ENCODE measurements at places on chromosomes 6 and 20.

DNA sequence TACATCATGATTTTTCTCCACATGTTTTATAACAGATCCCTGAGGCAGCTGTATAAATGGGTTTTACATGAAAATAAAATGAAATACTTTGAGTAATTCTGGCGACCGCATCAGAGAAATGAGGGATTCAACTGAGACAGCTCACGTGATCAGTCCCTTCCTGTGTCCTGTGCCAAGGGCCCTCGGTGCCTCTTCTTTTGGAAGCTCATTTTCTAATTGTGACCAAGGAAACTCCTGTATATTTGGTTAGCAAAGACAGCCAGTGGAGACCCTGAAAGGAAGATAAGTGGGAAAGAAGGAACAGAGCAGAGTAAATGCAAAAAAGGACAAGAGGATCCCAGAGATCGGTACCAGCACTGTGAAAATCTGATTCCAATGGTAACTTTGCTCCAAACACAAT is 129.9 kb downstream of the FYN start:
- DNase-seq = no peak

- DNase-seq = no peak
These were observed 122.3 kb downstream of the B3GAT2 start for GRCh38 chr6:70834520-70834919.

DNA sequence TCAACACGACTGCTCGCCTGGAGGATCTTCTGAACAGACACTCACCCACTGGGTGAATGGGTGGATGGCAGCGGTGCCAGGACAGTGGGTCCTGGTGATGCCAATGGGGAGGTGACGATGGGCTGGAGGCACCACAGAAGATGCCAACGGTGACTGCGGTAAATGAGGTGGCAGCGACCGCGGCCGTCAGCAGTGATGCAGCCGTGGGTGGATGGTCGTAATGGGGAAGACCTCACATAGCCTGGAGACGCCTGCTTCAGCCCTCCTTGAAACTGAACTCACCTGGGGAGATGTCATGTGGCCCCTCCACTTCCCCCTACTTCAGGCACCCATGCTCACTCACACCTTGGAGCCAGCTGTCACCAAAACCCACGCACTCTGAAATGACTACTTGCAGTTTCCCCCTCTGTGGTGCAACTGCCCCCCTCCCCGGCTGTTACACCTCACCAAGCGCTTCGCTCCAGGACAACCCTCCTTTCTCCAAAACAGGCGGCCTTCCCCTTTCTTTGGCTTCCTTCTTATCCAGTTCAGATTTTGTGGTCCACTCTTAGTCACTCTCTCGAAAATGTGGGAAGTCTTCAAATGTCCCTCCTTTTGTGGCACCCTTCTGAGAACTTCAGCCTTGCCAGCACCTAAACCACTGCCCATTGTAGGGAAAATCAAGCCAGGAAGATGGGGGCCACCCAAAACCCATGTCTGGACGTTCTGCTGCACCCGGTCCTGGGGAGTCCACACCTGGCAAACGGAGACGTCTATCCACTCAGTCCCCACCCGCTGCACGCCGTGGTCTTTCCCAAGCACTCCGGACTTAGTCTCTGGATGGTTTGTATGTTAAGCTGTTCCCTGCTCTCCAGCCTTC is 10.4 kb upstream of the ABHD16B start:
- DNase-seq = no peak

DNA sequence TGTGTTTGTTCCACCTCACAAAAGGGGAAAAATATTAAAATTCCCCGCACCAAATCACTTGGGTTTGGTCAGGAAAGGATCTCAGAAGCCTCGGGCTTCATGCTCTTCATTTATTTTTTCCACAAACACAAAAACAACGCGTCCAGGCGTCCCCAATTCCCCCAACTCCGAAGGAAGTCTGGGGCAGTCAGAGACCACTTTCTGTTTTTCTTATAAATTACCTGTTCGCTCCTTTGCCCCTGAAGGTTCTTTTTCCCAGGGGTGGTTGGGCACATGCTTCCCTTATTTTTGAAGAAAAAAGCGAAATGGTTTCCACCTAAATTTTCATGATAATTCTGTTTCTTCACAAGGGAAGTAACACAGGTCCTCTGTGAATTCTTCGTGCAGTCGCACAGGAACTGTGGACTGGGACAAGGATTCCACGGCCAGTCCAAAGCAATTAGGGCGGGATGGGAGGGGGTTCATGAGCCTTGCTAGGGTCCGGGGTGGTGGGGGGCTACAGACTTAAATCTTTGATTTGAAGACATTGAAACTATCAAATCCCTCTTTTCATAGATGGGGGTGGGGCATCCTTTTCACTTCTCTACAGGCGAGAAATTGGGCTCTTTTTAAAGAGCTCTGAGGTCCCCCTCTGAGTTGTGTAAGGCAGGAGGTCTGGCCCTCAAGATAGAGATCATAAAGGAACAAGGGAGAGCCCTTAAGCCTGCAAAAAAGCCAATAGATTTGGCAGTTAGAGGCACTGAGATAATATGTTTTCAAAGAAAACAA is 30.5 kb upstream of the HFE start:
- DNase-seq = no peak

DNA sequence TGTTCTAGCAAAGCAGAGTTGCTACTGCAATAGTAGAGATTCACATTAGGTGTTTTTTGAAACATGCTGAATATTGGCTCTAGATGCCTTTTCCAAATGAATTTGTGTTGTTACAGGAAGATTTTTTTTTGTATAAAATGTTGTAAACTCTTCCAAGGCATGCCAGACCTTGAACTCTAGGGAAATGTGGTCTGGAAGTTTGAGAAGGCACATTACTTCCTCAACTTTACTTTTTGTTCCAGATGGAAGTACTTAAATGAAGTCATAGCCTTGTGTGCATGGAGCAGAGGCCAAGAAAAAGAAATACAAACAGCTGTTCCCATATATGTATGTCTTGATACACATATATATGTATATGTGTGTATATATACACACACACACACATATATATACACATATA is 585.7 kb upstream of the MARCKS start:
- DNase-seq = no peak

- peak; percentile 92 for DNase-seq
These were observed 3.3 kb upstream of the RAET1G start for GRCh38 chr6:149925974-149926777.

- peak; percentile 48 for DNase-seq
These were observed 52.4 kb downstream of the DSTN start for GRCh38 chr20:17622086-17622850.

- DNase-seq = no peak
These were observed 20.6 kb downstream of the FKBP5 start for GRCh38 chr6:35668096-35668495.

Data from sciatic nerve (tissue), 2 donors.